ENCODE measurements at places on chromosomes 7 and 10. TPM values are rescaled to one million over a fixed set of nuclear protein-coding genes. Genes with fewer than 3 reads are reported as not detected.

VKORC1L1 gene
- polyA plus RNA-seq, result 28.3 TPM

COMMD3 gene
- polyA plus RNA-seq, result 44.8 TPM

SGCE gene
- 61.5 TPM for polyA plus RNA-seq

ACTR3C gene
- polyA plus RNA-seq, result 0.43 TPM

LFNG gene
- 5.8 TPM for polyA plus RNA-seq

- no peak for DNase-seq
Observed at GRCh38 chr7:47394751-47395252, 187.1 kb downstream of the TNS3 start.

DNA sequence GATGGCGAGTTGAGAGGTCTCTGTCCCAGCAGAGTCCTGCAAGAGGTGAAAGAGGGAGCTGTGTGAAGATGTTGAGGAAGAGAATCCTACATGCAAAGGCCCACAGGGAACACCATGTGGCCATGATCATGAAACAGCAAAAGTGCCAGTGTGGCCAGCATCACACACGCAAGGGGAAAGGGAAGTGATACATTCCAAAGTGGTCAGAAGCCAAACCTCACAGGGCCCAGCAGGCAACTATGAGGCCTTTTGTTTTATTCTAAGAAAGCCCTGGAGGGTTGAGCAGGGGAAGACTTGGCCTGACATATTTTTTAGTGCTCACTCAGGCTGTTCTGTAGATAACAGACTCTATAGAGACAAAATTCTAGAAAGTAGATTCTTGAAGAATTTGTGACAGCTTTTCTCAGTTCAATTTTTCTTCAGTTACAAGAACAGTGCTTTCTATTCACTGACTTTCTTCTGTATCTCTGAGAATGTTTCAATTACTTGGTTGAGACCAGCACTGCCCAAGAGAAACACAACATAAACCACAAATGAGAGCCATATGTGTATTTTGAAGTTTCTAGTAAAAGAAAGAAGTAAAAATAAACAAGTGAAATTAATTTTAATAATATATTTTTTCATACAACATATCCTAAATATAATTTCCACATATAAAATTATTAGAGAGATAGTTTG, 82.3 kb downstream of the HTR7 start:
- DNase-seq, result no peak

GRCh38 chr7:12713625-12714378, 26.4 kb downstream of the ARL4A start:
- DNase-seq, result no peak

DNA sequence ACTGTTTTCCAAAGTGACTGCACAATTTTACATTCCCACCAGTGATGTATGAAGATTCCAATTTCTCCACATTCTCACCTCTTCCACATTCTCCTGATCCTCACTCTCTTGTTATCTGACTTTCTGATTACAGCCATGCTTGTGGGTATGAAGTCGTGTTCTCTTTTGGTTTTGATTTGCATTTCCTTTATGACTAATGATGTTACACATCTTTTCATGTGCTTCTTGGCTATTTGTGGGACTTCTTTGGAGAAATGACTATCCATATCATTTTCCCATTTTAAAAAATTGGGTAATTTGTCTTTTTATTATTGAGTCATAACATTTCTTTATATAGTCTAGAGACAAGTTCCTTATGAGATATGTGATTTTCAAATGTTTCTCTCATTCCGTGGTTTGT, 10.5 kb upstream of the GIMAP8 start:
- DNase-seq, result no peak

DNA sequence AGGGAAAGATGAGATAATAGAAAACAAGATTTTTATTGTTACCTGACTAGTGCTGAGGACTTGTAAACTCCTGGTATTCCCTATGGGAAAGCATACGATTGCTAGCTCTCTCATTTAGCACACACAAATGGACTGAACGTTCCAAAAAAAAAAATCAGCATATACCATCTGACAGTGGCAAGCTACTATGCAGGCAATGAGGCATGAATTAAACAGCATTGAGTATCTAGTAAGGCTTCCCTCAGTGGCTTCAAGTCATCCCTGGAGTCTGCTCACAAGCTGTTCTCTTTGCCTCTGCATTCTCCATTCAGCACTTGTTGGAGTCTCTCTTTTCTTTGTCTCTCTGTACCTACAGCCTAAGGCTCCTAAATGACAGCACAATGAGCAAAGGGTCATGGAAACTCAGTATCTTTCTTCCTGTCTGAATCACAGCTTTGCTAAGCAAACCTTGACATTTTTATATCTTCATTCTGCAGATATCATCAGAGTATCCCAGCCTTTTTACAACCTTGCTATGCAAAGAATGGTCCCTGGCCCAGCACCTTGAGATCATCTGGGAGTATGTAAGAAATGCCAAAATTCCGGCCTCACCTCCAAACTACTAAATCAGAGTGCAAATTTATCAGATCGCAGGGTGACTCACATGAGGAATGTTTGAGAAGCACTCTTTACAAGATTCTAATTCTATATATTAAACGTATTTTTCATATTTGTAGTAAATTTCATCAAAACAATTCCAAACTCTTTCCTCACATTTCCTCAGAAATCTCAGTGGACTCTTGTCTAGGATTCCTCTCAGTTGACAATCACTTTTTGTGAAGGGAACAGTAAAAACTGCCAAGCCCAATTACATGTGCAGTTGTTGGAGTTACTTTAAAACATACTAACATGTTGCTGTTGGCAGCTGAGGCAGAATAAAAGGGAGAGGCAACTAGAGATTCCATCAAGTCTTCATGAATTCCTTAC, 10.8 kb upstream of the LIPA start:
- no peak for DNase-seq

DNA sequence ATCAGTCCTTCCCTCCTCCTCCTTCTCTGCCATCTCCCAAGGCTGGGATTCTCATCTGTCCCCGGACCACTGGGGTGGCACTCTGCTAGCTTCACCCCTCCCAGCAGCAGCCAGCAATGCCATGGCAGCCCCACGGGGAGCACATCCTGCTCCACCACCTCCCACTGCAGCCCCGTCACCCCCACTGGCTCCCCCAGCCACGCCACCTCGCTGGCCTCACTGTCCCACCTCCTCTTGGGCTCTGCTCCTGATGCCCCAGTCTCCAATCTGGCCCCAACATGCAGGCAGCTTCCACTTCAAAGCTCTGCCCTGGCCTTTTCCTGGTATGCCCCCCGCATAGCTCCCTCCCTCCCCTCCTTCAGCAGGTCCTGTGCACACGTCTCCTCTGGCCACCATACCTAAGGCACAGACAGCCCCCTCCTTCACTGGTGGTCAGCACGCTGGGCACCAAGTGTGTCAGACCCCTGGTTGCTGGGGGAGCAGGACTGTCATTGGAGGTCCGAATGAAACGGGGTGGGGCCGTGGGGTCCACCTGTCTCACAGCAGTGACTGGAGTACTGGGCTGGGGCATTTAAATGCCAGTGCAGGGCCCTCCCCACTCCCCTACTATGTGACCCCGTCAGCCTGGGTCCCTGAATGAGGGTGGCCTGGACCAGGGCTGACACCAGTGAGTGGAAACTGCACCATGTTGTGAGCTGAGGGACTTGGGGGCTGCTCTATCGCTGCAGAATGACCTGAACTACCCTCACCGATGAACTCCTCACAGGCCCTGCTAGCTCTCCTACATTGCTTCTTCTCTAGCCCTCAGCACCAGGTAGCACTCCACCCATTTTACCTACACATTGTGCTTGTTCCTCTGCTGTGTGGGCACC, 38.7 kb downstream of the RASGEF1A start:
- no peak for DNase-seq

- no peak for DNase-seq
Observed at GRCh38 chr7:36535866-36536664, 146.4 kb downstream of the ANLN start.

- no peak for DNase-seq
Observed at GRCh38 chr7:112962815-112963214, 123.8 kb downstream of the GPR85 start.

GRCh38 chr10:91702620-91703019, 69.7 kb upstream of the PPP1R3C start:
- no peak for DNase-seq

GRCh38 chr7:50335795-50336754, 31.6 kb downstream of the IKZF1 start:
- DNase-seq, result no peak

GRCh38 chr7:22578007-22578733, 78.2 kb upstream of the STEAP1B start:
- DNase-seq, result no peak

- DNase-seq, result no peak
Observed at GRCh38 chr10:12638103-12638502, 288.8 kb downstream of the CAMK1D start.

DNA sequence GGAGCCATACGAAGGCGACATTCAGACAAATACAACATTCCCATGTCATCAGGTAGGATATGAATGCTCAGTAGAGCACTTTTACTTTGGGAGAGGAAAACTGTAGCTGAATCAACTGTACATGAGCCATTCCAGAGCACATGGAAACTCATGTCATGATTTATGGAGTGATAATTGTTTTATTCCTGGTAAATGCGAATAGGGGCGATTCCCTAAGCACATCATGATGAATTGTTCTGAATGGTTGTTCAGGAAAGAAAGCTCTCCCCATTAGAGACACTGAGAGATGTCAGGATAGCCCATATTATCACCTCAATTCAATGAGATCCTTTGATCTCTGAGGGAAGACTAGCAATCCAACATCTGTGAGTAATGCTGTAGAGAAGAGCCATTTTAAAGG, 243.6 kb downstream of the FOXP2 start:
- no peak for DNase-seq

DNA sequence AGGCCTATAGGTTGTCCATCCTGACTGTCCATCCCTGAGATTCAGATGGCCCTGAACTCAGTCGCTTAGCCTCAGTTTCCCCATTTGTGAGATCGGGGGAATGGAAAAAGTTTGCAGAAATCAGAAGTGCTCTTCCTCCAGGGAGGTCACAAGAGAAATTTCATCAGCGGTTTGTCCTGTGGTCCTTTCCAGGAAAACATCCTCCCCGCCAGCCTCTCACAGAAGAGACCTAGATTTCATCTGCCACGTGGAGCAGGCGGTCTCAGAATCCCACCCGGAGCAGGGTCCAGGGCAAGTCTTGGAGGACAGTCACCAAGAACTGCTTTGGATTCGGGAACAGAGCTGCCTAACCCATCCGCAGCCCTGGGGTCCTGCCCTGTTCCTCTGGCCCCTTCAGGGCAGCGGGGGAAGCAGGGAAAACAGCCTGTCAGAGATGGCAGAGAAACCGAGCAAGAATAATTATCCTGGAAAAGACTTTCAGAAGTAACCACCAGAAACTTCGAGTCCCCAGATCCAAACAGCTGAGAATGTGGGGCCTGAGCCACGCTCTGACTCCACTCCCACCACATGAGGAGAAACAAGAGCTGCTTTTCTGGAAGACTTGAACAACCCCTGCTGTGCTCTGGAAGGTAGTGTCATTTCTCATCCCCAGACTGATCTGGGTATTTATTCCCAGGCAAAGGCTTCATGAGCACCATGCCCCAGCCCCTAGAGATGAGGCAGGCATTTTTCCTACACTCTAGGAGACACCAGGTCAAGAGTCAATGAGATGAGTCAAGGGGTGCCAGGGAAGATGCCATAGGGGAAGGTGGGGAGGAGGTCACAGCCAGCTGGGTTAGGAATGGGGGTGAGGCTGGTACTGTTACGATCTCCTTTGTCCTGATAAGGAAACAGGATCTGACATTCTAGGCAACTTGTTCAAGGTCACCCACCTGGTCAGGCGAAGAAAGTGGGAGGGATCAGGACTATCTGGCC, 1.1 kb upstream of the TNS3 start:
- peak; percentile 75 for DNase-seq
